ENCODE measurements at places on chromosomes 3 and 15. TPM values are rescaled to one million over a fixed set of nuclear protein-coding genes. Genes with fewer than 3 reads are reported as not detected.

The CNTN3 gene
- total RNA-seq, result 5.0 TPM

The ZNF660 gene
- total RNA-seq, result 1.7 TPM

The CD86 gene
- not detected for total RNA-seq

The ERICH6 gene
- total RNA-seq, result 0.32 TPM

The CAND2 gene
- 13.1 TPM for total RNA-seq

The ARHGEF26 gene
- 1.3 TPM for total RNA-seq

The GOLGA6B gene
- not detected for total RNA-seq

The CYP1A2 gene
- total RNA-seq, result not detected

The GTF2A2 gene
- 23.5 TPM for total RNA-seq

The SLC35G2 gene
- total RNA-seq, result 9.8 TPM
